Esophagus muscularis mucosa (tissue), 4 donors: ENCODE measurements at places on chromosomes 5 and 9. TPM values are rescaled to one million over a fixed set of nuclear protein-coding genes. Genes with fewer than 3 reads are reported as not detected.

GRCh38 chr5:125011419-125011818, 265.0 kb upstream of the ZNF608 start:
- no peak for DNase-seq

DNA sequence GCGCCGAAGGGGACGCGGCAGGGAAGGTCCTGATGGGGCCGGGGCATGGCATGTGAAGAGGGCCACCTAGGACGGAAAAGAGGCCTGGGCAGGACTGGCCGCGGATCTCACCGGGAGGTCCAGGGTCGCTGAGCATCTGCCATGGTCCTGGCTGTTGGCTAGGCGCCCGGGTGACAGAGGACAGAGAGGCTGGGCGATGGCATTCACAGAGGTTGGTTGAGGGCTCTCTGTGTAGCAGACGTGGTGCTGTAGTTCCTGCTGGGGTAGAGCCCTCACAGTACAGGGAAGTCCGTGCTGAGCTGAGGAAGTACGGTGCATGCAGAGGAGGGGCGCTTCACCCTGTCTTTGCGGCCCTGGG, 427 bp downstream of the PCYOX1L start:
- no peak for DNase-seq

DNA sequence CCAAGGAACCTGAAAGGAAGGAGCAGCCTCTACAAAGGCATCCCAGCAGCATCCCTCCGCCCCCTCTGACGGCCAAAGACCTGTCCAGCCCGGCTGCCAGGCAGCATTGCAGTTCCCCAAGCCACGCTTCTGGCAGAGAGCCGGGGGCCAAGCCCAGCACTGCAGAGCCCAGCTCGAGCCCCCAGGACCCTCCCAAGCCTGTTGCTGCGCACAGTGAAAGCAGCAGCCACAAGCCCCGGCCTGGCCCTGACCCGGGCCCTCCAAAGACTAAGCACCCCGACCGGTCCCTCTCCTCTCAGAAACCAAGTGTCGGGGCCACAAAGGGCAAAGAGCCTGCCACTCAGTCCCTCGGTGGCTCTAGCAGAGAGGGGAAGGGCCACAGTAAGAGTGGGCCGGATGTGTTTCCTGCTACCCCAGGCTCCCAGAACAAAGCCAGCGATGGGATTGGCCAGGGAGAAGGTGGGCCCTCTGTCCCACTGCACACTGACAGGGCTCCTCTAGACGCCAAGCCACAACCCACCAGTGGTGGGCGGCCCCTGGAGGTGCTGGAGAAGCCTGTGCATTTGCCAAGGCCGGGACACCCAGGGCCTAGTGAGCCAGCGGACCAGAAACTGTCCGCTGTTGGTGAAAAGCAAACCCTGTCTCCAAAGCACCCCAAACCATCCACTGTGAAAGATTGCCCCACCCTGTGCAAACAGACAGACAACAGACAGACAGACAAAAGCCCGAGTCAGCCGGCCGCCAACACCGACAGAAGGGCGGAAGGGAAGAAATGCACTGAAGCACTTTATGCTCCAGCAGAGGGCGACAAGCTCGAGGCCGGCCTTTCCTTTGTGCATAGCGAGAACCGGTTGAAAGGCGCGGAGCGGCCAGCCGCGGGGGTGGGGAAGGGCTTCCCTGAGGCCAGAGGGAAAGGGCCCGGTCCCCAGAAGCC, 30.8 kb downstream of the CD180 start:
- peak; percentile 95 for DNase-seq

DNA sequence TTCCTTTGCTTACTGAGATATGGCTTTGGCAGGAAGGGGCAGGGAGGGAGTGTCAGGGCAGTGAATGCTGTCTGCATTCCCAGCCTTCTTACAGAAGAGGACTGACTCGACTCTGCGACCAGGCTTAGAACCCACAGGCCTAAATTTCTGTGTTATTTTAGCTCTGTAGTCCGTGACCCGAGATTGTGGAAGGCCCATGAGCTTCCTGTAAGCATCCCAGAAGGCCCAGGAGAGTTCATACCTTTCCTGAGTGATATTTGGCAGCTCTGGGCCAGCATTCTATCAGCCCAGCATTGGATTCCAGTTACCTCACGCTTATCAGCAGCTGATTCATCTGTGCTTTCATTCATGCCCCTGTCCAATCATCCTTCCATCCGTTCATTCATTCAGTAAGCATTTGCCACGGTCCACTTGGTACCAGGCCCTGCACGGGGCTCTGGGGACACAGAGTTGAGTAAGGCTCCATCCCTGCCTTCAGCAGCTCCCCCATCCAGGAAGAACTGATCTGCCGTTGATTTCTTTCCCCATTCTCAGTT, 28.2 kb upstream of the RPL26L1 start:
- DNase-seq: no peak

DNA sequence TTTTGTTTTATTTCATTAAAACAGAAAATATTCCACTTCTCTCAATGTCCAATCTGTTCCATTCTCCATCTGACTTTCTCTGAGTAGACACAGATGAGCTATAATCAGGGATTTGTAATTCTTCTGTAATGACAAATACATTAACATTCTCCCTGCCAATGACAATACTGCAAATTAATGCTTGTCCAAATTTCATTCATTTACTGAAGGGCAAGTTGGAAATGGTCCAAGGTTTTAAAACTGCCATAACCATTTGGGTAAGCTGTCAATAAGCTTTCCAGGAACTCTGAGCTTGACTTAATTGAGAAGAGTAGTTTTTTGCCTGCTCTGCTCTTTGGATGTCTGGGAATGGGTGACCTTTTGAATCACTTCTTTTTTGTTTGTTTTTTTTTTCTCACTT, 253.5 kb downstream of the DMRTA1 start:
- no peak for DNase-seq

DNA sequence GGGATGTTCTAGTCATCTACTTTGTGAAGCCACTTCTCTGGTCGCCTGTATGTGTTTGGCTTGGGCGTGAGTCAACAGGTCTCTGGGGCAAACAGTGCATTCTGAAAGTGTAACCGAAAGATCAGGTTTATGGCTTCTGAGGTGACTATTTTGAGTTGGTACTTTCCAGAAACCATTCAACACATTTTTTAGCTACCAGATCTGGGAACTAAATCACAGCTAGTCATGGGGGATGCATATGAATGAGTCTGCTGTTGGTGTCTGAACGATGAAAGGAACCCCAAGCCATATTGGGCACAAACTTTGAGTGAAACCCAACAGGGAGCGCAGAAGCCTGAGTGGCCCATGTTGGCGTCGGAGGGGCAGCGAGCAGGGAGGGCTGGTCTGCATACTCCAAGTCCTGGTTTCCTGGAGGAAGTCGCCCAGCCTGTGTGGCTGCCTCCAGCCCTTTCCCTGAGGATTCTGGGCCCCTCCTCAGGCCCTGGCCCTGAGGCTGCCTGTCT, 35.3 kb downstream of the UBE2QL1 start:
- DNase-seq: no peak

DNA sequence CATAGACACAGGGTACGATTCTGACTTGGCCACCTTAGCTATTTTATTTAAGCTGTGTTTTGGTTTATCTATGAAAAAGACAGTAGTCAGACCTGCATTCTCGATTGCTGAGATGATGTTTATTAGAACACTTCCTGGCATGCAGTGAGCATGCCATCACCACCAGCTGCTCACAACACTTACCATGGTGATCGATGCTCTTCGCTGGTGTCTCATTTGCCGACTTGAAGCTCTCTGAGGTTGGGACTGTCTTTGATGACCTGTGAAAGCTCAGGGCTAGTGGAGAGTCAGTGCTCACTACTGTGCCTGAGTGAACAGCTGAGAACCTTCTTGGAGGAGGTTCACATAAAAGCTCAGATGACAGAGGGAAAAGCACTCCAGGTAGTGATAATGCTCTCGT, 4.4 kb upstream of the C9orf153 start:
- DNase-seq: peak; percentile 45

GRCh38 chr5:127472700-127473099, 44.7 kb upstream of the PRRC1 start:
- DNase-seq: no peak

- DNase-seq: no peak
Measured at GRCh38 chr9:124500796-124501611, 6.2 kb downstream of the NR5A1 start.

- no peak for DNase-seq
Measured at GRCh38 chr5:42876375-42876844, 64.7 kb upstream of the SELENOP start.

GRCh38 chr9:89887286-89887685, 282.5 kb downstream of the GADD45G start:
- DNase-seq: peak; percentile 86

GRCh38 chr5:109907731-109908130, 218.0 kb downstream of the MAN2A1 start:
- DNase-seq: no peak

Gene CCDC192
- total RNA-seq: 1.2 TPM

Gene PAEP
- not detected for total RNA-seq
